ENCODE measurements at places on chromosomes 2 and 18.

DNA sequence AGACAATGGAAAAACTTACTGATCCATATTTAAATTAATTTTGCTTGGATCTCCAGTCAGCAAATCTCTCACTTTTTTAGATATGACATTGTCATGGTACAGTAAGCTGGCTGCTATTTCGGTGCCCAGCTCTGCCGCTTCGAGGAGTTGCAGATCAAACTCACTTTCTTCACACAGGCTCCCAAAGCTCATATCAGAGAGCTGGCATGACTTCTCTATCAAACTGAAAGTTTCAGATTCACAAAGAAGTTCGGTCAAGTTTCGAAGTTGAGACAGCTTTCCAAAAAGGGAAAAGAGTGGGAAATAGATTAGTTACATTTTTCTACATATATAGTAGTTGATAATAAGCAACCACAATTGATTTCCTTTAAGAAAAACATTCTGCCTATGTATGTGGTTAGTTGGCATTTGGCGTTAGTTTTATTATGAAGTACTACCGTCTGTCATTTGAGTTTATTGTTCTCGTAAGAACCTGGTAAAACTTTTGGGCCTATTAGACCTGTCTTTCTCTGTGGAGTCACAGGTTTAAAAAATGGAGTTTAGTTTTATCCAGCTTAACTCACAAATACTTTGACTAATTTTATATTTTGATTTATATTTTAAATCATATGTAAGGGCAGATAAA, 118.8 kb downstream of the ABCA12 start:
- H3K27me3 ChIP-seq = no peaks in the 10 kb centered on the region
- no peaks in the 10 kb centered on the region for H3K36me3 ChIP-seq
- H3K27ac ChIP-seq = no peak overlapping the region
- no peak for DNase-seq
- H3K4me3 ChIP-seq = no peak overlapping the region

DNA sequence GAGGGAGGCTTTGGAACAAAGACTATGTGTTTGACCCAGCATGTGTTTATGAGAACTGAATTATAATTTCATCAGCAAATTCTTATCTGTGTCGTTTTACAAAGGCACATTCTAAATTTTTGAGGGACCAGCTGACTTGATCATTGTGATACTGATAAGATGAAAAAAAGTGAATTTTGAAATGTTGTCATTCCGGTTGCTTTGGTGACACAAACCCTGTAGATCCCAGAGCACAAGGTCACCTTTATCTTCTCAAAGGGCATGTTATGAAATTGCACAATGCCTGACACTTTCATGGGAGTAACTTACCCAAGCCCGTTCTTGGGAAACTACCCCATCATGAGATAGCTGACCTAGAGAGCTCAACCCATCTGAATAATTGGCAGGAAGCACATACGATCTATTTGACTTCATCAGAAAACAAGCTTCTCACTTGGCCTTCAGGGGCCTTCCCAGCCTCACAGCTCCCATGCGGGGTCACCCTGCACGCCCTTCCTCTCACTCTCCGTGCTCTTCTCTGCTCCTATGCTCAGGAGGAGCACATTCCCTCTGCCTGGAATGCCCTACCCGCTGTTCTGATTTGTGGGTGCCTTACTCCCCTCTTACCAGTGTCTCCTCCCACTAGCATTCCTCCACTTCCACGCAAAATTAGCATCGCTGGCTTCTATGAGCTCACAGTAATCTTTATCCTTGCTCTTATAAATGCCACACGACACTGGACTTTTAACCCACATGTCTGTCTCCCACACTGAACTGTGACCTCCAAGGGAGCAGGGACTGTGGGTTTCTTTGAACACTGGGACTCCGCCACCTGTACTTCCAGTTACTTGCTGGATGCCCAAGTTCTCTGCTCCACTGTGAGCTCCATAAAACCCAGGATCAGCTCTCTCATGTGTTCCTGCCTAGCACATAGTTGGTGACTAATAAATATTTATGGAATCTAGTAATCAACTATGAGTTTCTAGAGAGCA, 555.8 kb upstream of the ID2 start:
- H3K4me1 ChIP-seq = peaks cover 9% of the 10 kb centered on the region
- no peak overlapping the region for H3K4me3 ChIP-seq
- no peak for DNase-seq
- peaks cover 2% of the 10 kb centered on the region for H3K36me3 ChIP-seq
- H3K27ac ChIP-seq = no peak overlapping the region

GRCh38 chr2:153287109-153287801, 191.3 kb downstream of the RPRM start:
- no peaks in the 10 kb centered on the region for H3K36me3 ChIP-seq
- peaks cover 6% of the 10 kb centered on the region for H3K27me3 ChIP-seq
- H3K4me1 ChIP-seq = no peaks in the 10 kb centered on the region
- no peak overlapping the region for H3K27ac ChIP-seq
- peak overlapping the region; percentile 21 for H3K4me3 ChIP-seq

GRCh38 chr2:118774458-118775133, 72.9 kb downstream of the EN1 start:
- H3K36me3 ChIP-seq = no peaks in the 10 kb centered on the region
- H3K4me1 ChIP-seq = peaks cover 5% of the 10 kb centered on the region
- H3K27ac ChIP-seq = no peak overlapping the region
- H3K4me3 ChIP-seq = peak overlapping the region; percentile 63
- H3K27me3 ChIP-seq = peaks cover 68% of the 10 kb centered on the region
- DNase-seq = peak; percentile 48

DNA sequence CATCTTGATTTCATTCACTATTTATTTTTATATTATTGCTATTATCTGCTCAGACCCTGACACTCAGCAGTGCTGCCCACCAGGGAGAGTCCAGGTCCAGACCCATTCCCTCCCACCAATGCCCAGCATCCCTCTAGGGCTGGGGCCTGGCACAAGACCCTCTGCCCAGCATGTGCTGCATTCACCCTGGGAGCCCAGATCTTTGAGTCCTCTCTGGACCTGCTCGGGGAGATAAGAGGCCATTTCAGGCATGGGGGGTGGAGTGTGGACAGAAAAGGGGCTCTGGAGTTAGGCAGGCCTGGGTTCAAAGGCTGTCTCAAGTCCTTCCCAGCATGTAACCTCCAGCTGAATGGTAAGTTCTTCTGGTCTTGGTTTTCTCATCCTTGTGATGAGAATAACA, 209.6 kb downstream of the CYP26B1 start:
- no peak overlapping the region for H3K4me3 ChIP-seq
- peaks cover 22% of the 10 kb centered on the region for H3K27me3 ChIP-seq
- no peak for DNase-seq
- H3K4me1 ChIP-seq = no peaks in the 10 kb centered on the region
- no peaks in the 10 kb centered on the region for H3K36me3 ChIP-seq

DNA sequence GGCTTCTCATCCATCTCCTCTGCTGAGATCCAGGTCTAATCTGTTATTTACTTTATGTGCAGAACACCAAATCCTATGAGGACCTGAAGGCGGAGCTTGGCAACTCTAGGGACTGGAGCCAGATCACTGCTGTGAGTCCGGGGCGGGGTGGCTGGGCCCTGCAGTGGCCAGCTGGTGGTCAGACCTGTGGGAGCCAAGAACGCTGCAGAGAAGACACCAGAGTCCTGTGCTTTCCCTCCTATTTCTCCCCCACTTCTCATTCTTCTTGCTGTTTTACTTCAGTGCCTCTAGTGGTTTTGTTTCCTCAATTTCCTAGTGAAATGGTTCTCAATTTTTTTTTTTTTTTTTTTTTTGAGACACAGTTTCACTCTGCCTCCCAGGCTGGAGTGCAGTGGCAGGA, 19.7 kb downstream of the VIL1 start:
- H3K36me3 ChIP-seq = peaks cover 38% of the 10 kb centered on the region
- H3K4me1 ChIP-seq = no peaks in the 10 kb centered on the region
- no peak for DNase-seq
- no peaks in the 10 kb centered on the region for H3K27me3 ChIP-seq
- no peak overlapping the region for H3K4me3 ChIP-seq
- H3K27ac ChIP-seq = no peak overlapping the region

GRCh38 chr18:9722691-9723090, 14.6 kb downstream of the RAB31 start:
- no peaks in the 10 kb centered on the region for H3K4me1 ChIP-seq
- no peak overlapping the region for H3K27ac ChIP-seq
- peaks cover 12% of the 10 kb centered on the region for H3K27me3 ChIP-seq
- no peak for DNase-seq
- H3K36me3 ChIP-seq = no peaks in the 10 kb centered on the region
- H3K4me3 ChIP-seq = no peak overlapping the region

DNA sequence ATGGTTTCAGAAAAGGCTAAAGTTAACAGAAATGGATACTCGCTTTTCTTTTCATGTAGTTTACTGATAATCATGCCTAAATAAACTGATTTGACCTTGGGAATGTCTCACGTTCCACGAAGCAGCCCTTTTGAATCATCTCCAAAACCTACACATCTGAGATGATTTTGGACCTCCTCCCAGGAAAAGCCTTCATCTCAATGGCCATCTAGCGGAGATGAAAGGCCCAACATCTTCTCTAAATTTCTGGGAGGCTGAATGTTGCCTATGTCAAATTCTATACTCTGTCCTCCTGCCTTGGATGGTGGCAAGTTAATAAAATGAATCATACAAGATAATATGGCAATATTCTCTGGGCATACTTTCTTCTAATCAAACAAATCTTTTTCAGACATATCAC, 448.5 kb downstream of the ZEB2 start:
- no peak overlapping the region for H3K4me3 ChIP-seq
- no peaks in the 10 kb centered on the region for H3K4me1 ChIP-seq
- H3K27me3 ChIP-seq = no peaks in the 10 kb centered on the region
- H3K36me3 ChIP-seq = no peaks in the 10 kb centered on the region

DNA sequence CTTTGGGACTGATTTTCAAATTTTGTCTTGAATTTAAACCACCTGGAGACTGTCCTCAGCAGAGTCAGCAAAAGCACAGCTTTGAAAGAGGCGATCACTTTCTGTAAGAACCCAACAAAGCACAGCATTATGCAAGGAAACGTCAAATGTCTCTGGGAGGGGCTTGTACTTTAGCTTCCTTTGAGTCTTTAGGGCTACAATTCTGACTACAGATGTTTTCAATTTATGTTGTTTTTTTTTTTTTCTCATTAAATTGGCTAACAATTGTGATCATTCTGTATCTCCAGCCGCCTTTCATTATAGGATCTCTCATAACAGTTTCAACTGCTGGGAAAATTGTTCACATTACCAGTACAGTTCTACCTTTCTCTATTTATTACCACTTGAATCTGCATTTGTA, 48.3 kb downstream of the COL3A1 start:
- no peak for DNase-seq
- no peak overlapping the region for H3K27ac ChIP-seq
- no peaks in the 10 kb centered on the region for H3K27me3 ChIP-seq
- no peaks in the 10 kb centered on the region for H3K4me1 ChIP-seq

GRCh38 chr2:149819356-149819957, 231.9 kb upstream of the MMADHC start:
- peaks cover 9% of the 10 kb centered on the region for H3K4me1 ChIP-seq
- H3K27me3 ChIP-seq = no peaks in the 10 kb centered on the region
- no peak for DNase-seq
- H3K36me3 ChIP-seq = no peaks in the 10 kb centered on the region
- no peak overlapping the region for H3K4me3 ChIP-seq
- H3K27ac ChIP-seq = peak overlapping the region; percentile 69

GRCh38 chr2:138365581-138365980, 136.0 kb upstream of the SPOPL start:
- DNase-seq = no peak
- H3K27me3 ChIP-seq = no peaks in the 10 kb centered on the region
- H3K4me1 ChIP-seq = no peaks in the 10 kb centered on the region
- no peaks in the 10 kb centered on the region for H3K36me3 ChIP-seq

- H3K36me3 ChIP-seq = no peaks in the 10 kb centered on the region
- peaks cover 12% of the 10 kb centered on the region for H3K27me3 ChIP-seq
- DNase-seq = no peak
- H3K27ac ChIP-seq = no peak overlapping the region
- no peak overlapping the region for H3K4me3 ChIP-seq
These were observed 215.1 kb downstream of the DYSF start for GRCh38 chr2:71668326-71669057.

- no peaks in the 10 kb centered on the region for H3K27me3 ChIP-seq
- H3K4me1 ChIP-seq = peaks cover 41% of the 10 kb centered on the region
- no peak overlapping the region for H3K4me3 ChIP-seq
- H3K36me3 ChIP-seq = peaks cover 2% of the 10 kb centered on the region
These were observed 7.9 kb downstream of the HS6ST1 start for GRCh38 chr2:128310761-128311160.

DNA sequence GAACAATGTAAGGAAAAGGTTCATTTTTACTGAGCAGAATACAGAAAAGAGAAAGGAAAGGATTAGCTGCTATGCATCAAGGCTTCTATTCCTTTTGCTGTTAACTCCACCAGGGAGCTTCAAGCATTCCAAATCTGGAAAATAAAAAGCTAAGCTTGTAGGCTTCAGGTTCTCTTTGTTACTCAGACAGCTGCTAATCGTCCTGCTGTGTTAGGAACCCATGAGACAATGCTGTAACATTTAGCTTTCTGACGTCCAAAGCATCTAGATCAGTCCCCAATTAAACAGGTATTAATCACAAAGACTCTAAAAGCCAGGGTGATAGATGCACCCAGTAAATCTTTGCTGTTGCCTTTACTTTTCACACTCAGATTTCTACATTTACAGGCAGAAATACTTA, 103.8 kb downstream of the EPHA4 start:
- no peak overlapping the region for H3K4me3 ChIP-seq
- DNase-seq = no peak
